Occipital lobe (tissue), 3 donors: ENCODE measurements at places on chromosomes 13 and 19. TPM values are rescaled to one million over a fixed set of nuclear protein-coding genes. Genes with fewer than 3 reads are reported as not detected.

GRCh38 chr19:49506575-49507105, 5.8 kb upstream of the FCGRT start:
- DNase-seq = no peak

DNA sequence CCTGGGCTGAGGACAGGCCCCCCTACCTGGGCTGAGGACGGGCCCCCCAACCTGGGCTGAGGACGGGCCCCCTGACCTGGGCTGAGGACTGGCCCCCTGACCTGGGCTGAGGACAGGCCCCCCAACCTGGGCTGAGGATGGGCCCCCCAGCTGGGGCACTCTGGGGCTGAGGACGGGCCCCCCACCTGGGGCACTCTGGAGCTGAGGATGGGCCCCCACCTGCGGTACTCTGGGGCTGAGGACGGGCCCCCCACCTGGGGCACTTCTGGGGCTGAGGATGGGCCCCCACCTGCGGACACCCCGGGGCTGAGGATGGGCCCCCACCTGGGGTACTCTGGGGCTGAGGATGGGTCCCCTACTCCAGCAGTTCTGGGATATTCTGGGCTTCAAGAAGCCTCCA, 65.5 kb downstream of the RASA3 start:
- DNase-seq = no peak

DNA sequence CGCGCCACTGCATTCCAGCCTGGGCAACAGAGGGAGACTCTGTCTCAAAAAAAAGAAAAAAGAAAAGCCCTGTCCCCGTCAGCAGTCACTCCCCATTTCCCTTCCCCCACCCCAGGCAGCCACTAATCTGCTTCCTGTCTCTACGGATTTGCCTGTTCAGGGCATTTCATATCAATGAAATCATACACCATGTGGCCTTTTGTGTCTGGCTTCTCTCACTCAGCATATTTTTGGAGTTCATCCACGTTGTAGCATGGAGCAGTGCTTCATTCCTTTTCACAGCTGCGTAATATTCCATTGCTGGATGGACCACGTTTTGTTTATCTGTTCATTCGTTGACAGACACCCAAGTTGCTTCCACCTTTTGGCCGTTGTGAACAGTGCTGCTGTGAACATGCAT, 36.1 kb upstream of the KLF2 start:
- no peak for DNase-seq

DNA sequence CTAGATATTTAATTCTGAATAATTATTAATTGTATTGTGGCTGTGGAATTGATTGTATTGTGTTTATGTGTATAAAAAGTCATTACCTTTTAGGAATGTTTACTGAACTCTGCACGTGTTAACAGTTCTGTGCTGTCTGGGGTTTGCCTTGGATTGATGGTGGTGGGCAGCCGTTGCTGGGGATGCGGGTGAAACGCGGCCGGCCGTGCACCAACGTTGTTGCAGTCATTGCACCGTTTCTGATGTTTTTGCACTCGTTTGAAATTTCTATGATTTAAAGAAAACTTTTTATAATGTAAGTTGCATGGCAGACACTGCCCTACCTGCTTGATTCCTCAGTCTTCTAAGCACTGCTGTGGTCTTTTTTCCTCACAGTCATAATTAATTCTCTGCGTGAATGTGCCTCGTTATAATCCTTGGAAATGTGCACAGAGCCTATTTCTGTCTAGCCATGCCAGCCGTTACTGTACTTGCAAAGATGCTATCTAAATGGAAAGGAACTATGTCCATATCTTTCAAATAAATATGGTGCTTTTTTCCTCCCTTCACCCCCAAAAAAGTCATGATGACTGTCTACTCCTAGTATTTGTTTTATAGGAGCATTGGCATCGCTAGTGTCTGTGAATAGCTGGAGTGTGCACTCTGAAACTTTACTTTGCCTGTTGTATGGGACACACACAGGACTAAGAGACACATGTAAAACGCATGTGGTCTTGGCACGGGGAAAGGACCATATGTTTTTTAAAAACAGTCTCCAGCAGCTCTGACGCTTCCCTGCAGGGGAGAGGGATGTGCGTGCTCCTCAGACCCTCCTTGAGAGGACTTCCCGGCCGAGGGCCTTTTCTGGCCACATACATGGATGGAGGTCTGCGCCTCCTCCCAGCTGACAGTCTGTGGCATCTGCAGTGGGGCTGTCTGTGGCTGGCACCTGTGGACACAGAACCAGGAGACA, 40.7 kb upstream of the MCF2L start:
- DNase-seq = no peak

DNA sequence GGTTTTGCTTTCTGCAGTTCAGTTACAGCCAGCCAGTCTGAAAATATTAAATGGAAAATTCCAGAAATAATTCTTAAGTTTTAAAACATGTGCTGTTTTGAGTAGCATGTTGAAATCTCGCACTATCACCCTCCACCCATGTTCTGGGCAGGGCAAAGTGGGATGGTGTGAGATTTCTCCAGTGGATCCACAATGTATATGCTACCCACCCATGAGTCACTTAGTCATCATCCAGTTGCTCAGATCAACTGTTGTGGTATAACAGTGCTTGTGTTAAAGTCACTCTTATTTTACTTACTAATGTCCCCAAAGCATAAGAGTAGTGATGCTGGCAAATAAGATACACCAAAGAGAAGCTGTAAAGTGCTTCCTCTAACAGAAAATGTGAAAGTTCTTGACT, 56.4 kb downstream of the CYSLTR2 start:
- no peak for DNase-seq

- no peak for DNase-seq
These were observed 473 bp downstream of the TMIGD2 start for GRCh38 chr19:4301590-4302242.

DNA sequence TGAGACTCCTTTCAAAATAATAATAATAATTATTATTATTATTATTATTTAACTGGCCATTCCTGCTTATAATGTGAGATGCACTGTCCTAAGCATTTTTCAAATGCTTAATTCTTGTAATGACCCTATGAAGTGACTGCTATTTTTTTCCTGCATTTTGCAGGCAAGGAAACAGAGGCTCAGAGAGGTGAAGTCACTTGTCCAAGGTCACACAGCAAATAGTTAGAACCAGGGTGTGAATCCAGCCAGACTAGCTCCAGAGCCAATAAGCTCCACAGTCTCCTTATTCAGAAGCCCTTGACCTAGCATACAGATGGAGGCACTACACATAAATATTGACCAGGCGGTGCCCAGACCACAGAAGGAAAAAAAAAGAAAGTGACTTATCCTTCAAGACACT, 77.5 kb upstream of the CACNA1A start:
- no peak for DNase-seq

GRCh38 chr13:46354156-46355087, 32.6 kb downstream of the RUBCNL start:
- no peak for DNase-seq

GRCh38 chr13:21359855-21360254, 99.2 kb downstream of the ZDHHC20 start:
- no peak for DNase-seq

GRCh38 chr13:105816994-105817393, 718.5 kb downstream of the EFNB2 start:
- no peak for DNase-seq

DNA sequence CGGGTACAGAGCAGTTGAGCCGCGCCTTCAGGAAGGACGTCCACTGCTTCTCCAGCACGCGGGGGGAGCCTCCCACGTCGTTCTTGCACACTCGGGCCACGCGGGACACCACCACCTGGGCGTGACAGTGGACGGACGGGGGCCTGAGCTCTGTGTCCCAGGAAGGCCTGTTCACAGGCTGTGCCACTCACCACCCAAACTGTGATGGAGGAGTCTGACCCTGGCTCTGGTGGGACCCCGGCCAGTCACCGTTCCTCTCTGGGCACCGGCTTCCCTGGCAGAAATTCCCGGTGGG, 7.0 kb downstream of the SEMA6B start:
- no peak for DNase-seq

- DNase-seq = no peak
These were observed 24.7 kb downstream of the URI1 start for GRCh38 chr19:29966588-29967249.

GRCh38 chr19:50890422-50891252, 17.4 kb downstream of the KLK2 start:
- DNase-seq = no peak

DNA sequence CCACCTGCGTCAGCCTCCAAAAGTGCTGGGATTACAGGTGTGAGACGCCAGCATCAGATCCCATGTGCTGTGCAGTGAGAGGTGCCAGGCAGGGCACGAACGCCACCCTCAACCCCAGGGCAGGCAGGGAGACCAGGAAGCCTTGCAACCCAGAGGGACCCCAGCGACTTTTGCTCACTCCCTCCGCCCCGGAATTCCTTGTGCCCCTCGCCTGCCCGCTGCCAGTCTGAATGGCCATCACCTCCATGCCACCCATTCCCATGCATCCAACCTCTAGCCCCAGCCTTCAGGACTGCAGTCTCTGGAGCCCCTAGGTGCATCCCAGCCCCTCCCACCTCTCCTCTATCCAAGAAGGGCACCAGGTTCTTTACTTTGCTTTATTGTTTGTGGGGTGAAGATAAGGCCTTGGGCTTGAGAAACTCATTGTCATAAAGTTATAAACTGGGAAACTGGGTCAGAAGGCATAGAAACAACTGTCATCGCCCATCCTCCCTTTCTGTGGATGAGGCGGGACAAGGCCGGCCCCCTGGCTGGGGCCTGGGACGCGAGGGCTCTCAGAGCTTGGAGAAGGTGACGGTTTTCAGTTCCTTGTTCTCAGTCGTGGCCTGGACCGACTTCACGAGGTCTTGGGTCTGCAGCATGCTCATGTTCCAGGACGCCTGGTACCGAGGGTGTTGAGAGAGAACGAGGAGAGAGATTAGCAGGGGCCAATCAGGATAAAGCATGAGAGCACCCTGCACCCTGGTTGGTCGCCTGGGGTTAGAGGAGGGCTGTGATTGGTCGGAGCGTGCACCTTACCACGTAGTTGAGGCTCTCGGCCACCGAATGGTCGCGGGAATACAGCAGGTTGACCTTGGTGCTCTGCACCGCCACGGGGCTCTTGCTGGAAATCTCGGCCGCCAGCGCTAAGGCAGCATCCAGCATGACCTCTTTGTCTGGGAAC, 2.6 kb upstream of the LGALS4 start:
- DNase-seq = no peak

Gene OVOL3
- total RNA-seq = not detected

Gene LAIR2
- total RNA-seq = not detected

Gene PCP2
- total RNA-seq = not detected

Gene C19orf67
- total RNA-seq = not detected
